ENCODE measurements at places on chromosomes 1 and 21.

GRCh38 chr1:17903386-17903785 is 148.3 kb downstream of the ACTL8 start:
- no peak for DNase-seq

DNA sequence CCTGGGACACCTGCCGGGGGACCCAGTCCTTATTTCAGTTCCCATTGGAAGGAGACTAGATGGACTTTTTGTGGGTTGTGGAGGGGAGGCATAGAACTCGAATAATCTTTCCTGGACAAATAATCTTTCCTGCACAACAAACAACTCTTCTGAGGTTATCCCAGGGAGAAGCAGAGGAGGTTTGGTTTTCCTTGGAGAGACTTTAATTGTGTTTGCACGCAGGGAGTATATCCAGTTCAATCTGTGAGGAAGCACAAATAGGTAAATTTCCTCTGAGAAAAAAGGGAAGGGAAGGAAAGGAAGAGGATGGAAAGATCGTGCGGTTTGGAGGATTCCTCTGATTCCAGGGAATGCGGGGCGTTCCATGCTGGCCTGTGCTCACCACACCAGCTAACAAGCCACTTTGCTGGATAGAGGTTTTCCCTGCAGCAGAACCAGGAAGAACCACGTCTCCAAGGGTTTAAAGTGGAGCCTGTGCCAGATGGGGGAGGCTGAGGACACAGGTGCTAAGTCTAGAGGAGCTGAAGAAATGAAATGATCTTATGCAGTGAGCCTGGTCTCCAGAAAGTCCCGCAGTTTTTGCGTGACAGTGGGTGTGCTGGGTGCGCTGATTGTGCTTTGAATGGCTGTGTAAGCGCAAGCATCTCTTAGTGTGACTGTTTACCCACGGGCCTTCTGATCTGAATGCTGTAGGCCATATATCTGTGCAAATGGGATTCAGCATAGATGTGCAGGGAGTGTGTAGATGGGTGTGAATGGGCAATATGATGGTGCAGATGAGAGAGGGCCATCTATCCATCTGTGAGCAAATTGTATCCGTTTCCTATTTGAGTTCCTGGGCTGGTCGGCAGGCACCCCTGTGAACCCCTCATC is 7.6 kb downstream of the PAX7 start:
- no peak for DNase-seq

GRCh38 chr1:30777904-30778153 is 20.3 kb upstream of the LAPTM5 start:
- DNase-seq = no peak

- no peak for DNase-seq
These were observed 55.3 kb downstream of the IGSF5 start for GRCh38 chr21:39800311-39800710.

DNA sequence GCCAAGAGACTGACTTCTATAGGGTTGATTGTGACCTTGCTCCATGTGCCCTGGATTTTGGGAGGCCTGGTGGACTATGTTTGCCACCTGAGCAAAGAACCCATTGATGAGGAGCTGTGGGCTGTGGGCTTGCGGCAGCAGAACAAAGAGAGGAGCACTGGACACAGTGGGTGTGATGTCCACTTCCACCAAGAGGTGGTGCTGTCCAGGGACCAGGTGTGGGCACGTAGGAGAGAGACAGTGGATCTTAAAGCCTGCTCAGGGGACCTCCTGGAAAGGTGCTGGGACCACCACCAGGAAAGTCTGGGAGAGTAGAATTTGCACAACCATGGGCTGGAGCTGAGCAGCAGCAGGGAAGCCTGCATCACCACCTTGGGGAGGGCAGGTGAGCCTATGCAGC is 106.7 kb upstream of the ETS2 start:
- no peak for DNase-seq

- no peak for DNase-seq
These were observed 7.0 kb downstream of the TCHH start for GRCh38 chr1:152107984-152108881.

DNA sequence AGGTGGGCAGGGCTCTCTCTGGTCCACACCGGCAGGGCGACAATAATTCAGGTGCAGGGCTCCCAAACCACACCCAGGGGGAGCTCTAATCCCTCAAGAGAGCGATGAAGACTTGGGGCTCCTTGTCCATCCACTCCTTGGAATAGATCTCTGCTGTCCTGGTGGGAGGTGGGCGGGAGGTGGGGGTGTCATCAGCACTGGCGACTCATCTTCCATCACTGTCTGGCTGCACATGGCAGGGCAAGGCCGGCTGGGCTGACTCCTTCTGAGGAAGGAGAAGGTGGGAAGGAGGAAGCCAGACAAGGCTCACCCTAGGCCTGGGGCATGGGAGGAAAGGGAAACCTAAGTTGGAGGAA is 29.3 kb downstream of the TNNT2 start:
- DNase-seq = no peak

- no peak for DNase-seq
These were observed 332.7 kb upstream of the SNX7 start for GRCh38 chr1:98328855-98329254.
